Mucosa of gallbladder (tissue), 1 donor: ENCODE measurements at places on chromosomes 6 and 20. TPM values are rescaled to one million over a fixed set of nuclear protein-coding genes. Genes with fewer than 3 reads are reported as not detected.

Gene COX4I2
- 3.8 TPM for total RNA-seq

Gene HLA-DMB
- 43.2 TPM for total RNA-seq

Gene SERINC3
- 120 TPM for total RNA-seq

Gene ARMH2
- total RNA-seq, result not detected

Gene NNAT
- 6.3 TPM for total RNA-seq

Gene AHCY
- total RNA-seq, result 70.9 TPM

Gene DZANK1
- total RNA-seq, result 3.3 TPM

Gene SIRPB1
- 16.3 TPM for total RNA-seq

Gene HCRTR2
- total RNA-seq, result not detected

Gene NT5DC1
- total RNA-seq, result 49.0 TPM

Gene EEF1A2
- 56.3 TPM for total RNA-seq

Gene SLC12A5
- 0.32 TPM for total RNA-seq

Gene RGL2
- total RNA-seq, result 158 TPM

Gene TTBK1
- total RNA-seq, result 1.6 TPM

Gene TFAP2A
- total RNA-seq, result 0.89 TPM

Gene DEFB126
- total RNA-seq, result not detected

Gene RFX6
- not detected for total RNA-seq

Gene CDC25B
- total RNA-seq, result 38.9 TPM

Gene PACSIN1
- total RNA-seq, result 1.4 TPM

Gene ELOVL4
- 1.5 TPM for total RNA-seq

Gene LY6G6F
- total RNA-seq, result not detected

Gene PNPLA1
- total RNA-seq, result 0.14 TPM

Gene OR12D3
- total RNA-seq, result not detected

Gene ELOVL2
- total RNA-seq, result 0.81 TPM

Gene RSPH9
- total RNA-seq, result 0.58 TPM

Gene VPS16
- total RNA-seq, result 43.2 TPM

Gene IER3
- 61.7 TPM for total RNA-seq
